ENCODE measurements at places on chromosomes 6 and 20.

GRCh38 chr20:45920462-45921336 is 8.7 kb upstream of the PLTP start:
- DNase-seq: no peak

DNA sequence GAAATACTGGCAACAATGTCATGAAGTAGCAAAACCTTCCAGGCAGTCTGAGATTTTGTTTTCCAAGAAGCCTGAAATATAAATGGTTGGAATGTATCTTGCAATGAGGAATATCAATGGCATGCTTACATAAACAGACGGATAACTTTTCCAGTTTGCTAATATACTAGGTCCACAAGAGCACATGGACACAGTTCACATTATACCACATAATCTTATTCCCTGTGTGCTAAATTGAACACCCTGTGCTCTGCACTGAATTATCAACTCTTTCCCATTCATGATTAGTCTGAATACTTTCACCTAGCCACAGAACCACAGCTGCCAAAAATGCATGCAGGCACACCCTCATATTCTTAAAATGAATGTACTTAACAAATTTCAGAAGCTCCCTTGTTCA is 274.3 kb downstream of the COL12A1 start:
- no peak for DNase-seq

GRCh38 chr20:38472513-38473366 is at the start of gene RALGAPB:
RALGAPB (plus strand) TSS chr20:38472843; CDS start chr20:38488433, 15,590 bp downstream.
- DNase-seq: peak; percentile 82

DNA sequence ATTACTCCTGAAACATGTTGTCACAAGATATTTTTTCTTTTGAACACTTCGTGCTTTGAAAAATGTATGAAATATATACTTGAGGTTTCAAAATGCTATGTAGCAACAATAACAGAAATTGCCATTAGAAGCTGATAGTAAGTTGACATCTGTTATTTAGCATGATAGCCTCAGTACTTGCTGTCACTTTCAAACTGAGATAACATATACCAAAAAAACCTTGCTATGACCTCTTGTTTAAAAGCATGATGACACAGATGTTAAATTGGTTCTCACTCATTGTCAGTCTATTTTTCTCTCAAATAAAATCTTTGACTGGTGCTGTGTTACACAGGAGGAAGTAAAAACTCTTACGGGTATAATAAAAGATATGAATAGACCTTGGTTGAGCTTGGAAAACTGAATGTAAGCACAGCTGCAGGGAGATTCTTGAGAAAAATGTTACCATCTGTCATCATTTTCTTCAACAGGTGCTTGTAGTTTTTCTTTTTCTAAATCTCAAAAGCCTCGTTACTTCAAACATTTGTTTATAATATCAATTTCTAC is 18.6 kb downstream of the MOXD1 start:
- DNase-seq: no peak

DNA sequence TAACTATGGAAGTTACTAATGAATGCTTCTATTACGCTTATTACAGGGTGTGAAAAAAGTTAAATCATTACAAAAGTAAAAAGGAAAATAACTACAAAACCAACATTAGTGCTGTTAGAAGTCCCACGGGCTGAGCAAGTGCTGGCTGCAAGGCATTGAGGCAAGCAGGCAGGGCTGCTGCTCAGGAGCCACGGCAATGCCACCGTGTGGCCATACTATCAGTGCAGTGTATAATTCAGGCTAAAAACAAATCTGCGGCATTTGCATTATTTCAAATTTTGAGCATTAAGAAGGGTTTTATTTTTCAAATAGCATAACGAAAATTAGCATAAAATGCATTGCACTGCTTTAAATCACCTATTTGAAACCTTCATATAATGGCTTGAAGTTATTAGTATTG is 17.1 kb downstream of the IFNGR1 start:
- no peak for DNase-seq

GRCh38 chr6:16450821-16451220 is 212.4 kb downstream of the GMPR start:
- DNase-seq: no peak

DNA sequence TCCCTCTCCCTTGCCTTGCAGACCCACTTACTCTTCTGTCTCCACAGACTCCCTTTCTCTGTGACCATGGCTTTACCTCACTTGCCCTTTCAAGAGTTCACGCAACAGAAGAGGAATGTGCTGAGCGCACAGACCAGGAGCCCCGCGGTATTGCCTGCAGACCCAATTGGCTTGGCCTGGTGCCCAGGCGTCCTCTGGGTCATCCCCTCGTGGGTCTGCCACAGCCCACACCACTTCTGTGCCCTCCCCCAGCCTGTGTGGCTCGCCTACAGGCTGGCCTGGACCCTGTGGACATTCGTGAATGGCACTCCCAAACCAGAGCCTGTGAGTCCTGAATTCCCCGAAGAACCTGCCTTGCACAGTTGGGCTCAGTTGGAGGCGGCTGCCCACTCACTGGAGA is 15.3 kb upstream of the NINL start:
- DNase-seq: no peak

DNA sequence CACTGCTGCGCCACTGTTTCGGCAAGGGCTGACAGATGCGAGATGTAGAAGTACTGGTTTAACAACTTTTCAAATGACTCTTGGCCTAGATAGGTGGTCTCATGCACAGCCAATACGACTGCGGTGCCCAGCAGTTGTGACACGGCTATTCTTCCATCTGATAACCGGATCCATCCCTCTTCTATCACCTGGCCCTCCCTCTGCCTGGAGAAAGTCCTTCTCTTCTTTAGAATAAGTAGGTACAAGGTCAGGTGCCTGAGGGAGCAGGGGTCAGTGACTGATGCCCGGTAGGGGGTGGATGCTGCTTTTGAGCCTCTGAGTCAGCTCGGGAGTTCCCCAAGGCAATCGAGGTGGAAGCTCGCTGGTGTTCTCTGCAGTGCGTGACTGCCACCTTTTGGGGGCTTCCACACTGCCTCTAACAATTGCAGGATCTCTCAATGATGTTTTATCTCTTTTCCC is 166.8 kb upstream of the GRIK2 start:
- no peak for DNase-seq

DNA sequence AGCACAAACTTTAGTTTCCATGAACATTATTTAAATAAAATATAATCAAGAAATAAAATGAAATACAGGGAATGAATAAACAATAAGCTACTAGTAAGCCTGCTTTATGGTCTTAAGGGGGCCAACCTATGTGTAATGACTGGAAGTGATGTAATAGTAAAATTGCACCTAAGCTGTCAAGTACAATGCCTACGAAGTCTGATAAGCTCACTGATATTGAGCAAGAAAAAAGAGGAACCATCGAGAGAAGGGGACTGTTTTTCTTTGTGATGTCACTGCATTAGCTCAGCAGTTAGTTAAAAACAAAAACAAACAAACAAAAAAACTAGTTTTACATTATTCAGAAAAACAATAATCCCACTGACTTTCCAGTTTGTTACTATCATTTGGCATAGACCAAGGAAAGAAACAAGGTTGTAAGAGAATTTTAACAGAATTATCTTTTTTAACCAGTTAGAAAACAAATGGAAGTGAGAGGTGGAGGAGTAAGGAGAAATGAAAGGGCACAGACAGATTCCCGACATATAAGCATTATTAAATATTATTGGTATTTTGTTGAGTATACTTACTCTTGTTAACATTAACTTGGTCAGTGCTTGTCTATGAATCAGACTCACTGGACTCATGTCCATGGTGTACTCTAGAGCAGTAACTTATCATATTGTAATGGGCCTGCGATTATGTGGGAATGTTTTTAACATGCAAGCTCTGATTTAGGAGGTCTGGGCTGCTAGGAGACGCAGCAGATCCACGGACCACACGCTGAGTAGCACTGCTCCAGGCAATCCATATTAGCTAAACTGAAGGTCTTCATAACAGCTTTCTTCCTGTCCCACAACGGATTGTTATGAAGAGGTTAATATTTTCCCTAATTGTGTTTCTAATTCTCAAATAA is 99.6 kb upstream of the HMGCLL1 start:
- no peak for DNase-seq

- DNase-seq: no peak
Observed at GRCh38 chr20:36210436-36211021, 25.7 kb upstream of the AAR2 start.

GRCh38 chr20:32522526-32522775 is 62.7 kb downstream of the NOL4L start:
- DNase-seq: no peak

DNA sequence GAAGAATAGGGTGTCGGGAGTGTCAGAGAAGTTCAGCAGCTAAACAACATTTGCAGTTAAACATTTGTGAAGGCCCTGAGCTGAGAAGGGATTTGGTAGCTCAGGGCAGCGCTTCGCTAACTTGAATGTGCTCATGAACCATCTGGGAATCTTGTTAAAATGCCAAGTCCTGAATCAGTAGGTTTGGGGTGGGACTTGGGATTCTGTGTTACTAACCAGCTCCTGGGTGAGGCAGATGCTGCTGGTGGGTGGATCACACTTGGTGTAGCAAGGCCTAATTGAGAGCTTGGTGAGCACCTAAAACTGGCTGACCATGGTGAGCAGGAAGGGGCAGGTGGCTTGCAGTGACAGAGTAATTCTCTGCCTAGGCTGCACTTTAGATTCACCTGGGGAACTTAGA is 5.9 kb downstream of the PTPRA start:
- DNase-seq: no peak

DNA sequence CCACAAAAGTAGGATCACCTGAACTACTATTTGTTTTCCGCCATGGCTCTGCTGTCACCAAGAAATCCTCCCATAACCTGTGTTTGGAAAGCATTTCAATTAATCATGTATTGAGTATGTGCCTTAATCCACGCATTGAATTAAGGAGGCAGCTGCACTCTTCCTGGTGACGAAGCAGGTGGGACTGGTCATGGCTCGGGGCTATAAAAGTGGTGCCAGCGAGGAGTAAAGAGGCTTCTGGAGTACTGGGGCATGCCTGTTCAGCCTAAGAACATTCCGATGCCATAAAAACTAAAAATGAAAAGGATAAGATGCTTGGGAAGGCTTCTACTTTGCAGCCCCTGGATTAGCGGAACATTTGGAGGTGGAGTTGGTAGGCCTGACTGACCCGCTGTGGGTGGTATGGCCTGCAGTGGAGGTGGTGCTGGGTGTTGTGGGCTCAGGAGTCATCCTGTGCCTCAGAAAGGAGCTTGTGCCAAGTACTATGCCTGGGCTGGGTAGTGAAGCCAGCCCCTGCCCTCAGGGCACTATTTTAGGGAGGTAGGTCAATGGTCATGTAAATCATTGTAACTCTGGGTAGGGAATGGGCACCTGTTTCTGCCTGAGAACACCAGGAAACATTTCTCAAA is 110.5 kb downstream of the B3GAT2 start:
- DNase-seq: no peak

DNA sequence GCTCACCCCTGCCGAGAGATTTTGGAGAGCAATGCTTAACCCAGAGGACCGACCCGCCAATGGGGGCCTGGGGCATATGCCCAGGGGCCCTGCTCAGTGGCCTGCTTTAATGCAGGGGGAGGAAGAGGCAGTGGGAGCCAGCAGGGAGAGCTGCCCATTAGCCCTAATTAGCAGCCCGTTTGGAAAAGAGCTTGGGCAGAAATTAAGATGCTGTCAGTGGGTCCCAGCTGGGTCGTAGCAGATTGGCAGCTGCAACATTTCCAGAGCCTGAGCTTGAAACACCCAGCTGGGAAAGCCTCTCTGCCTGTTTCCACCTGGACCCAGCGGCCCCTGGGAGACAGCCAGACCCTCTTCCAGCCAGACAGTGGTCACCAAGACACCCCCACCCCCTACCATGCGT is 39.5 kb downstream of the CD40 start:
- no peak for DNase-seq

DNA sequence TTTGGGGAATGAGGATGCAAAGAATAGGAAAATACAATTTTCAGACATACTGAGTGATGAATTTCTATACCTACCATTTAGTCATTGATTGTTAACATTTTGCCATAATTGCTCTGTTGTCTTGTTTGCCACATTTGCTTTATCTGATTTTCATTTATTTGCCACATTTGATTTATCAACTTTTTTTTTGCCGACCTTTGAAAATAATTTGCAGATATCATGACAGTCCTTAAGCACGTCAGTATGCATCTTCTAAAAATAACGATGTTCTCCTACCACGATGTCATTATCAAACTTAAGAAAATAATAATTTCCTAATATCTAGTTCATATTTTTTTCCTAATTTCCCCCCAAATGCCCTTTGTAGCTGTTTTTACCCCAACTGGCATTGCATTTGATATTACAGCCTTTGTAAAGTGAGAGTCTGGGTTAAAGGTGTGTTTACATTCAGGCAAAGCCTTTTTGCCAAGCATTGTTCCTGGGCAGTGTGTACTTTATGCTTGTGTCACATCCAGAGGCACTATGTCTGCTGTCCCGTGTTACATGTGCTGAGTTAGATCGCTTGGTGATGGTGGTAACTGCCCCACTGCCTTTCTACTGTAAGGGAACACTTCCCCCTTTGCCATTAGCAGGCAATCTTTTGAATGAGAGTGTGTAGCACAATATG is 26.4 kb downstream of the SEC23B start:
- no peak for DNase-seq
